ENCODE measurements at places on chromosomes 16 and 17.

- no peak for DNase-seq
Observed at GRCh38 chr17:39530513-39530912, 69.2 kb downstream of the CDK12 start.

DNA sequence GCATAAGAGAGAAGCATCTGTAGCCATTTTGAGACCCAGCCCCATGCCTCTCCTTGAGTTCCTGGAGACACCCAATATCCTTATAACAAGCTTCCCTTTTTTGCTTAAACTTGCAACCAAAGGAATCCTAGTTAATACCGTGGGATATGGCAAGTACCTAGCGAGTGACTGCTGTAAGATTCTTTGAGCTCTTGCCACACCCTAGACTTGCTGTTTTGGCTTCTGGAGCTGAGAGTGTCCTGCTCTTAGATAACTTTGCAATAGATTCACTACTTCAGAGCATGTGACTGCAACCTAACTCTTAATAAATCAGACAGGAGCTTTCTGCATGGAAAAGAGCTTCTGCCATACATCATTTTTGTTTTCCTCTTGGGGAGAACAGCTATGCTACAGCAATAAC is 58.3 kb downstream of the AKAP1 start:
- DNase-seq, result no peak

GRCh38 chr17:4010754-4011153 is 46.5 kb upstream of the ATP2A3 start:
- no peak for DNase-seq

DNA sequence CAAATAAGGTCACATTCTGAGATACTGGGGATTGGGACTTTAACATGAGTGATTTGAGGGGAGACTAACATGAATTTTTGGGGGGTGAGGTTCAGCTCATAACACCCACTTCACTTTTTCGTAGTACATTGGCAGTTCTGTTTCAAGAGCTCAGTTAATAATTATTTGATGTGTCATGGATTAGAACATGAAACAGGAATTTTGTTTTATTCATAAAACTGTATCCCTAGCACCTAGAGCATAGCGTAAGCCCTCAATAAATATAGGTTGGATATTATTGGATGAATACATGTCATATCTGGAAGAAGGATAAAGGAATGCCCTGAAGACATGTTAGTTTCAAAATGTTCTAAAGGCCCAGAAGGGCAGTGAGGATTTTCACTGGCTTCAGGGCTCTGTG is 119.8 kb downstream of the PRKCA start:
- DNase-seq, result no peak

DNA sequence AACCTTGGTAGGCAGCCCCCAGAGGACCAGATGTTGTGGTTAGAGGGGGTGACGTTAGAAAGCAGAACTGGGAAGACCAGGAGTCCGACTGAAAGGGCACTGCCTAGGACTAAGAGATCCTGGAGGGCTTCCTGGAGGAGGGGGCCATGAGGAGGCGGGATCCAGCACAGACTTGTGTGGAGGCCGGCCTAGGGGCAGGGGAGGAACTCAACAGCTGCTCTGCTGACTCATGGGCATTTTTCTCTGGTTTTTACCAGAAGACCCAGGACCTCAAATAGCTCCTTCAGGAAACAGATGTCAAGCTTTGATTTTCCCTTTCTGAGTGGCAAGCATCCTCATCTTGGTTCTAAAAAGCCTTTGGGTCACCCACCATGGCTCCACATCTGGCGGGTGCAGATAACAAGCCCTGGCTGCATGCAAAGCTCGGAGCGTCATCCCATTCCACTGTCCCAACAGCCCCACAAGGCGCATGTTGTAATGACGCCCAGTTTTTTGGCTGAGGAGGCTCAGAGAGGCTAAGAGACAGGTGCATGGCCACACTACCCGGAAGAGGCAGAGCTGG is 29.0 kb downstream of the IL21R start:
- no peak for DNase-seq

GRCh38 chr16:85711982-85712587 is 23.3 kb upstream of the GINS2 start:
- DNase-seq, result no peak

DNA sequence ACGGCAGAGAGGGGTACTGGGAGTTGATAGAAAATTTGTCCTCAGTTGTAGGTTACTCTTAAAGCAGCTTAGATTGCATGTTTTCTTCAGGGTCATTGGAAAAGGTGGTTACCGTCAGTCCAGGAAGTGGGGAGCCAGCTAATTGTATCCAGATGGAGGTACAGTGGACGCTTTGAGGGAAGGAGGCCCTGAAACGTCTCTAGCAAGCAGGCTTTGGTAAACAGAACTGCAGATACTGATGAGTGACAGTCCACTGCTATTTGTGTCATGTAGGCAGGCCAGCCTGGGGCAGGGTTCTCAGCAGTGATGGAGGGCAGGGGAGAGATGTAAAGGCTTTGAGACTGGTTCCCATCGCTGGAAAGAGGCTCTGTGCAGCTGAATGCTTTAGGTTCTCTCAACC is 30.2 kb upstream of the ST6GALNAC1 start:
- no peak for DNase-seq

GRCh38 chr16:13997933-13998332 is 73.2 kb upstream of the MRTFB start:
- no peak for DNase-seq

- no peak for DNase-seq
Observed at GRCh38 chr16:50665128-50665878, 15.8 kb downstream of the SNX20 start.

DNA sequence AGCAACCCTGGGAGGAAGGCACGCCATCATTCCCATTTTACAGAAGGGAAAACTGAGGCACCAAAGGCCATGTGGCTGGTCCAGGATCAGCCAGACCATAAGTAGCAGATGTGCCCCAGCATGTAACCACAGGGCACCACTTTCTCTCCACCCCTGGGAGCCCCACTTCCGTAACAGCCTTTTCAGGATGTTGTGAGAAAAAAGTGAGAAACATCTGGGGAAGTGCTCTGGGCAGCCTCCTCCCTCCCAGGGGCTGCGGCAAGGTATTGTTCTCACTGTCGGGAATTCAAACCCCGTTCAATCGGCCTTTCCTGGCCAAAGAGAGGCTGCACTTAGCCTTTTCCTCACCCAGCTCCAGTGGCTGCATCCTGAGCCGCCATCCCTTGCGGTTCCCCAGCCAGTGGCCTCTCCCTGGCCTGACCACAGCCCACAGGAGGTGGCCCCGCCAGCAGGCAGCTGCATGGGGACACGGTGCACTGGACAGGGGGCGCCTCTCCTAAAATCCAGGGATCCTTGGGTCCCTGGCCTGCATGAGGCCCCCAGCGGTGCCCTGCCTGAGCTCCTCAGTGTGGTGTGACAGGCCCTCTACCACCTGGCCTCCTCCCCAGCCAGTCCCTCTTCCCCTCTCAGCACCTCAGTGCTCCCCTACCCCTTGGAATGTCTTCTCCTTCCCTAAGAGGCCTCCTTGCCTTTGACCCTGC is 5.7 kb upstream of the CDH5 start:
- DNase-seq, result no peak

DNA sequence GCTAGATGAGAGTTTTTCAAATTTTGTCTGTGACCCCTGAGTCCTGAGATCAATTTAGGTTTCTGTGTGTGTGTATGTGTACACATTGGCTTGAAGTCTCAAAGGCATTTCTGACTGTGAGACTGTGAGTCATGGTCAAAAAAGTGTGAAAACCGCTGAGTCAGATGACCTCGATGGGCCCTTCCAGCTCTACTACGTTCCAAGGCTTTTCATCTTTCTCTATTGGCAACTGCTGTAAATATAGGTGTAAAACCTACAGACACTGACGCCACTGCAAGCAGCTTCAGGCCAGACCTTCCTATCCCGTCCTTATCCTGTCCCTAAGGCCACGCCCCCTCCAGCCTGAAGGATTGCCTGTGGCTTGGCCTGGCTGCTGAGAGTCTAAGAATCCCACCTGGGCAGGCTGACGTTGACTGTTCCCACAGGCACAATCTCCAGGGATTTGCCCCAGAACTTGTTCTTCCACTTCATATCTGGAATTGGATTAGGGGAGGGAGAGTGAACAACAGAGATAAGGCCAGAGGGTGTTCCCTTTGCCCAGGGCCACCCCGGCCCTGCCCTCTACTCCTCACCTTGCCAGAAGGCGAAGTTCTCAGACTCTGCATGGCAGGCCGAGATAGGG is 11.3 kb downstream of the OSBPL7 start:
- DNase-seq, result no peak

DNA sequence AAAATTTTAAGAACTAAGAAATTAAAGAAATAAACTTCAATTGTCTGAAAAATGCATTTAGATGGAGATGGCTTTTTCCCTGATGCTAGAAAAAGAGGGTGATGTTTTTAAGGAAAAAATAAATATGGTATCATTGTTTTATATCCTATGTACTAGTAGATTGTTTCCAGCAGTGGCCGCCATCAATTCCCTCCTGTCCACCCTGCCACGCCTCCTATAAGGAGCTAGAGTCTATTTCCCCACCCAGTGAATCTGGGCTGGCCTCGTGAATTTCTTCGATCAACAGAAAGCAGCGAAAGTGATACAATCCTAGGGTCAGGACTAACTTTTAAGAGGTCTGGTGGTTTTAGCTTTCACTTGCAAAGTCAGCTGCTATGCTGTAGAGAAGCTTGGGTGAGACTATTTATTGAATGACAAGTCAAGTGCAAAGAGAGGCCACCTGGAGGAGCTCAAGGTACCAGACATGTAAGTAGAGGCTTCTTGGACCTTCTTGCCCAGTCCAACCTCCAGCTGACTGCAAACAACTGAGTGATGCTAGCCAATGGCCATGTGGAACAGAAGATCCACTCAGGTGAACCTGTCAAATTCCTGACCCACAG is 80.9 kb upstream of the MTMR4 start:
- DNase-seq, result no peak

DNA sequence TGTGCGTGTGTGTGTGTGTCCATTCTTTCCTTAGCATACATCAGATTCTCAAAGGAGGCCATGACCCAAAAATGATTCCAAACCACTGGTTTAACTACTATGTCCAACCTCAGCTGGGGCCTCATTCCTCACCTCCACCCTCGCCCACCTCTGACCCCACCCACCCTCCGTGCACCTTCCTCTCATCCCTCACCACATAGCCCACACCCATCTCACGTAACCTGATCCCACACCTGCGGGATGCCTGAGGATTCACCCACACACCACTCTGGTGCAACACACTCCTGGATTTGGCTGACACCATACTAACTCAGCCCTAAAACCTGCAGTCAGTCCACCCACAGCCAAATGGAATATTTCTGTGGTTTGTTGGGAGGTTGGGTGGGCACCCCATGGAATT is 3.3 kb upstream of the CSNK2A2 start:
- no peak for DNase-seq

GRCh38 chr17:34099859-34100515 is 155.1 kb upstream of the CCL2 start:
- no peak for DNase-seq

GRCh38 chr17:34606763-34607162 is 27.4 kb downstream of the TMEM132E start:
- DNase-seq, result no peak

DNA sequence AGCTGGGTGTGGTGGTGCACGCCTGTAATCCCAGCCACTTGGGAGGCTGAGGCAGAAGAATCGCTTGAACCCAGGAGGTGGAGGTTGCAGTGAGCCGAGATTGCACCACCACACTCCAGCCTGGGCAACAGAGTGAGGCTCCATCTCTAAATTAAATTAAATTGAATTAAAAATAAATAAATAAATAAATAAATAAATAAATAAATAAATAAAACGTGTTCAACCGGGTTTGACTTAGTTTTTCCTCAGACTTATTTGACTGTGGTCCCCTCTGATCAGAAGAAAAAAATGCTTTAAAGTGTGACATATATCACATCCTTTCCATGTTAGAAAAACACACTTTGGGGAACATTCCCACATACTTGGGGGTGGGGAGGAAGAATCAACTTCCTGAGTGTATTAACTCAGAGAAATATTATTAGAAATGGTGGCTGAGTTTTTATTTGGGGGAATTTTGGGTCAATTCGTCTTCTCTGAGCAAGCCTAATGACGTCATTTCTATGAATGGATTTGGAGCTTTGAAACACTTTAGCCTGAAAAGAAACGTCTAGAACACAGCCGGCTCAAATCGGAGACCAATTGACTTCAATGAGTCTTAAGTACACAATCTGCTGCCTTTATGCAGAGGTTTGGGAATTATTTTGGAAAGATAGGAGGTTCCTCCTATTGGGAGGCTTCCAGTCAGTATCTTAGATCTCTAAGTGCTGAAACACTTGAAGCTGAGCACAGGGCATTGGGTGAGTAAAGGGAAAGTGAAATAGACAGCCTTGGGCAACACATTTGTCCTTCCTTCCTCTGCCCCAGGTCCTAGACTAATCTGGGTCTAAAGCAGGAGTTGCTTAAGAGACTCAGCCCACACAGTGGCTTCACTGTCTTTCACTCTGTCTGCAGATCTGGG is 132.6 kb downstream of the PITPNC1 start:
- no peak for DNase-seq

DNA sequence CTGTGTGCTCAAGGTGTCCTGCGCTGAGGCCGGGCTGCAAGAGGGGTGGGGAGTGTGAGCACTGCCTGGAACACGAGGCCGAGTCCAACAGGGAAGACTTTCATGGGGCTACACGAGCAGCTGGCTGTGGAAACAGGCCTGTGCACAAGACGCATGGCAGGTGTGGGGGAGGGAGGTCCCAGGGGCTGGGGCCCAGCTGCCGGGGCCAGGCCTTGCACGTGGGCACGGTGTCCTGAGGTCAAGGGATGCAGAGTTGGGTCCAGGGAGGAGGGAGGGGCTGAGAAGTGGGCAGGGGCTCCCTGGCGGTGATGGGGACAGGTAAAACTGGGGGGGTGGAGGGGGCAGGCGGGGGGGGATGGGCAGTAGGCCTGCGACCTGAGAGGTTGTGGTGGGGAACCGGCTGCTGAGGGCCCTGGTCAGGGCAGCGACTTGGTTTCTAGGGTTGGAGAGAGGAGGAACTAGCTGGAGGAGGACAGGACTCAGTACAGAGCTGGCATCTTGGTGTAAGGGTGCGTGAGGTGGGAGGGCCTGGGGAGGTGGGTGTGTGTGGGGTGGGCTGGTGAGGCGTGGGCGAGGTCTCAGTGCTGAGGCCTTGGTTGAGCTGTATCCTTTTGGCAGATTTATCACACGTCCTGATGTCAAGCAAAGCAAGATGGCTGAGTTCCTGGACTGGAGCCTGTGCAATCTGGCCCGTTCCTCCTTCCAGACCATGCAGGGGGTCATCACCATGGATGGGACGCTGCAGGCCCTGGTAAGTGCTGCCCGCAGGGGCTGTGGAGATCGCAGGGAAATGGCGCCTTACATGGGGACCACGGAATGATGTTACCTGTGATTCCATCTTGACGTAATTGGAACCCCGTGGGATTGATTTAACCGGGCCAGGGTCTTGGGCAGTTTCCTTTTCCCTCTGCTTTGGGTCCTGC is 29.4 kb downstream of the TBCD start:
- DNase-seq, result no peak
